ENCODE measurements at places on chromosomes 7 and 10.

- DNase-seq: no peak
These were observed 36.3 kb downstream of the TRIL start for GRCh38 chr7:28921822-28922221.

DNA sequence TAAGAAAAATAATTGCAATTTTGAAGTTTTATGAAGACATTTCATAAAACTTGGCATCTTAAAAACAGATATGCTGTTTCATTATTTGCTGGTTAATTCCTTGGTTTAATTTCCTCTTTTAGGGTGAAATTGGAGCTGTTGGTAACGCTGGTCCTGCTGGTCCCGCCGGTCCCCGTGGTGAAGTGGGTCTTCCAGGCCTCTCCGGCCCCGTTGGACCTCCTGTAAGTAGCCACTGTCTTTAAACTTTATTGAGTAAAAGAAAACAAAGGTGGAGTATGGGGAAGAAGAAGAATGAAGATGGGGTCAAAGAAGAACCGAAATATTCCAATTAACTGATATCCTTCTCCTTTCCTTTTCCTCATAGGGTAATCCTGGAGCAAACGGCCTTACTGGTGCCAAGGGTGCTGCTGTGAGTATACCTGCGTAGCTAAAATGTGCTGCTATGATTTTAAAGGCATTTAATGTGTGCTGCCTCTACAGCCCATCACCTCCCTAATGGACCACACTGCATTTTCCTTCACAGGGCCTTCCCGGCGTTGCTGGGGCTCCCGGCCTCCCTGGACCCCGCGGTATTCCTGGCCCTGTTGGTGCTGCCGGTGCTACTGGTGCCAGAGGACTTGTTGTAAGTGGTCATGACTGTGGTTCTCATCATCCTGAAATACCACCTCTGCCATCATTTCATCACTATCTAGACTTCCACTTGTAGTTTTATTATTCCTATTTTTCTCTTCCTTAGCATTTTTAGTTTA lies 14.7 kb downstream of the COL1A2 start:
- DNase-seq: no peak

DNA sequence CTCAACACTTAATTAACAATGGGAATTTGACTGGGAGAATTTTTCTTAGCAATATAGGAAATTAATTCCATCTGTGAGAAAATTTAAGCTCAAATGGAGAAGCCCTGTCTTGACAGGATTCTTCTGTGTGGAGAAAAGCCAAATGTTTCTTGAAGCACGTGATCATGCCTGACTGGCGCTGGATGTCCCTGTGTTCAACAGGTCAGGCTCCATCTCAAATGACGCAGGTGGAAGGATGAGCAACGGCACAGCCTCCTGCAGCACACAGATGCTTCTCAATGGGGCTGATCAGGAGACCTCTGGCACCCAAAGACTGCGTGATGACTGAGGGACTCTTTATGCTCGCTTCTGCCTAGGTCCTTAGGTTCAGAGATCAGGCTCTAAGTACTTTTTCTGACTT lies 143.8 kb downstream of the RSU1 start:
- DNase-seq: no peak

DNA sequence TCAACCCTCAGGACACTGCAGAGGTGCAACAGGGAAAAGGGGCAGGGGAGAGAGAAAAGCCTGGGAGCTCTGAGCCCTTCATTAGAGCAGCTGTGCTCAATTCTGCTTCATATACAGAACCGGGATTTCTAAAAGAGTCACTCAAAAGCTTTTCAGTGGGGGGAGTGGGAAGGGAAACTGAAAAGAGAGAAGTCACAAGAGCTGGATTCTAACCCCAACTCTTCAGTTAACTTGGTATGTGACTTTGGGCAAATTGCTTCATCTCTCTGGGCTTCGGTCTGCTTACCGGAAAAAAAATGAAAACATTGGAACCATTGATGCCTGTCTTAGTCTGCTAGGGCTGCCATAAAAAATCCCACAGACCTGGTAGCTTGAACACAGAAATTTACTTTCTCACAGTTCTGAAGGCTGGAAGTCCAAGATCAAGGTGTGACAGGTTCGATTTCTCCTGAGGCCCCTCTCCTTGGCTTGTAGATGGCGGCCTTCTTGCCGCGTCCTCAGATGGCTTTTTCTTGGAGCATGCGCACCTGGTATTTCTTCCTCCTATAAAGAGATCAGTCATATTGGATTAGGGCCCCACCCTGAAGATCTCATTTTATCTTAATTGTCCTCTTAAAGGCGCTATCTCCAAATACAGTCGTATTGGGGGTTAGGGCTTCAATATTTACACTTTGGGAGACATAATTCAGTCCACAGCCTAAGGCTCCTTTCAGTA lies 118.3 kb upstream of the KMT2E start:
- no peak for DNase-seq

DNA sequence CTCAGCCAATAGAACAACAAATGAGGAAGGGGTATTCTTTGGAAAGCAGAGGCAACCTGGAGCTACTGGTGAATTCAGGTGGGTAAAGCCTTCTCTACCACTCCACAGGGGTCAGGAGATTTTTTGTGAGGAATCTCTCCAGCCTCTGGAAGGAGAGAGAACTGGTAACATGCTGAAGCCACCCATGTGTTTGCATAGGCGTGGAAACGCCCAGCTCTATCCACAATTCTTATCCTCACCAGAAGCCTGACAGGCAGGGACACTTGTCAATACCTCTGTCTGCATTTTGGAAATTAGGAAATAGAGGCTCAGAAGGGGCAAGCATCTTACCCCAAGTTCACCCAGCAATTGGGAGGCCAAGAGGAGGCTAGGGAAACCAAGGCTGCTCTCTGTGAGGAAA lies 133.7 kb downstream of the FGFR2 start:
- DNase-seq: no peak

DNA sequence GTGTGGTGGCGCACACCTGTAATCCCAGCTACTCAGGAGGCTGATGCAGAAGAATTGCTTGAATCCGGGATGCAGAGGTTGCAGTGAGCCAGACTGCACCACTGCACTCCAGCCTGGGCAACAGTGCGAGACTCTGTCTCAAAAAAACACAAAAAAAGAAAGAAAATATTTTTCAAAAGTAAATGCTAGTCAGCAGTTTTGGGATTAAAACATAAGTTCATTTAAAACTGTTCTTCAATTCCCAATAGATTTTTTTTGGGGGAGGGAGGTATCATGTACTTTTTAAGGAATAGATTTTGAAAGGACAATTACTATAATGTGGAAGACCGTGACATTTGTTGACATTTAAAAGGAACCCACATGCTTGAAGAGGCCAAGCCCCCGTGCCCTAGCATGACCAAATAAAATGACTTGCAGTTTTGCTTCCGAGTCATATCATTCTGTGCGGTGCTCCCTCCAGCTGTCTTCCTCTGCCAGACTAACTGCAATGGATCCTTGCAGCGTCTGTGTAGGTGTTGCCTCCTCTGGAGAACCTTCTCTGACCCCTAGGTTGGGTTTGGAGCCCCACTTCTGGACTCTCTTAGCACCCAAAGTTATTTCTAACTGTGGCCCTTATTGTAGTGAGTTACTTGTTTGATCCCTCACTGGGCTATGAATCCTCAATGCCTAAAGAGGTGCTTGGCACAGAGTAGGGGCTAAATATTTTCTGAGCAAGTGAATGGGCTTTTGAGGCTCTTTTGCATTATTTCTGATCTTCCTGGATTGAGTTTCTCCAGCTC lies 17.4 kb upstream of the HPS1 start:
- DNase-seq: no peak

DNA sequence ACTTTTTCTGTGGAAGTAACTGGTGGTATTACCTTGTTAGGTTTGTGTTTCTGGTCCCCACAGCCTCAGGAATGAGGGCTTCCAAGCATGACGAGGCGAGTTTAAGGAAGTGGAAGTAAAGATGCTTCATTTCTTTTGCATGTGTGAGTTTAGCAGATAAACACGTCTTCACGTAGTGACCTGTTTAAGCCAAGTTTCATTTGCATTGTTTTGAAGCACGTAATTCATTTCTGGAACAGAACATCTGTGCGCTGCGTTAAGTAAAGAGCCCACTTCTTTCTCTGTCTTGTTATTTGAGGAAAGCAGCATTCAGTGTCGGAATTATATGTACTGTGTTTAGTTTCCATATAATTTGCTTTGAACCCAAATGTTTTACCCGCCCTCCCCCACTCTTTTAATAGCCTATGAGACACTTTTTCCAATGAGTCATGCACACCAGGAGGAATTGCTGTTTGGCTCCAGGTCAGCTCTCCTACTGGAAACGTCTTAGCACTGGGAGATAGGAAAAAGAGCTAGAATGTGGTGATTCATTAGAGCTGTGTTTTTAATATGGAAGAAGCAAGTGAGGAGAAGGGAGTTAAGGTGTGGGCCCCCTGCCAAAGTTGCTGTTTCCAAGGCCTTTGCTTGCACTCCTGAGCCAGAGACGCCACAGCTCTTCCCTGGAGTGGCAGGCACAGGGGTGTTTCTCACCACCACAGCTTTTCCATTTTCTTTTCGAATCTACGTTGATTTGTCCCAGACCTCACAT lies 36.7 kb downstream of the BTBD16 start:
- no peak for DNase-seq

GRCh38 chr7:573269-573932 lies 53.8 kb upstream of the PDGFA start:
- DNase-seq: no peak

DNA sequence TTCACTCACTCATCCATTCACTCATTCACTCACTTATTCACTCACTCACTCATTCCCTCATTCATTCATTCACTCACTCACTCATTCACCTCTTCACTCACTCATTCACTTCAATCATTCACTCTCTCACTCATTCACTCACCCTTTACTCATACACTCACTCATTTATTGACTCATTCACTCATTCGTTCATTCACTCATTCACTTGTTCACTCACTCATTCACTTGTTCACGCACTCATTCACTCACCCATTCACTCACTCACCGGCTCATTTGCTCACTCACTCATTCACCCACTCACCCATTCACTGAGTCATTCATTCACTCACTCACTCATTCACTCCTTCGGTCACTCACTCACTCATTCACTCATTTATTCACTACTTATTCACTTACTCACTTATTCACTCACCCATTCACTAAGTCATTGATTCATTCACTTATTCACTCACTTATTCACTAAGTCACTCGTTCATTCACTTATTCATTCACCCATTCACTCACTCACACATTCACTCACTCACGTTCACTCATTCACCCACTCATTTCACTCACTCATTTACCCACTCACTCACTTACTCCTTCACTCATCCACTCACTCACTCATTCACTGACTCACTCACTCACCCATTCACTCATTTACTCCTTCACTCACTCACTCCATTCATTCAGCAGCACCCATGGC lies 4.7 kb upstream of the PFKP start:
- DNase-seq: no peak

DNA sequence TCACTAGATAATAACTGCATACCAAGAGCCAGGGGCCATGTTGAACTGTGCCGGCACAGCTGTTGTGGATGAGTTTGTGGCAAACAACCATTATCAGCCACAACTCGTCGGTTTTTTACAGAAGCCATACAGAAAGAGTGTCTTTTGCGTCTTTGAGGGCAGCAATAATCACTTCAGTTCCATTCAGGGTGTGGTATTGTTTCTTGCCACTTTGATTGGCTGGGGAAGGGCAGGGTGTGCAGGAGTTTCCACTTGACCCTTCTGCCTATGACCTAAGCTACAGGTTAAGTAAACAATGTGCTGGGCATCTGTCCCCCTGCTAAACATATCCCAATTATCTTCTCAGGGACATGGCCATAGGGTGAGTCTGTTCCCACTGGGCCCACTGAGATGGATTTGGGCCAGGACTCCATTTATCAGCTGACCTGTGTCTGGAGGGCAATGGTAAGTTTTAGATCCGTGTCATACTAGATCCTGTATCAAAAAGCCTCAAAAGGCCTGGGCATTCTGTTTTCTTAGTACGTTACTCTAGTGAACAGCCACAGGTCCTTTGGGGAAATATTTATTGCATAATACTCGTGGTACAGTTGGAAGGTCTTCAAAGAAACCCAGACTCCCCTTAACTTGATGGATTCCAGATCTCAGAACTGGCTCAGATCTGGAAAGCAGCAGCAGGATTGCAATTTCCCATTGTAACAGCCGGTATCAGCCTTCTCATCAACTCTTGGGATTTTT lies 15.9 kb downstream of the ZNF3 start:
- DNase-seq: no peak

- no peak for DNase-seq
These were observed 90.9 kb upstream of the PIP4K2A start for GRCh38 chr10:22805304-22805703.

DNA sequence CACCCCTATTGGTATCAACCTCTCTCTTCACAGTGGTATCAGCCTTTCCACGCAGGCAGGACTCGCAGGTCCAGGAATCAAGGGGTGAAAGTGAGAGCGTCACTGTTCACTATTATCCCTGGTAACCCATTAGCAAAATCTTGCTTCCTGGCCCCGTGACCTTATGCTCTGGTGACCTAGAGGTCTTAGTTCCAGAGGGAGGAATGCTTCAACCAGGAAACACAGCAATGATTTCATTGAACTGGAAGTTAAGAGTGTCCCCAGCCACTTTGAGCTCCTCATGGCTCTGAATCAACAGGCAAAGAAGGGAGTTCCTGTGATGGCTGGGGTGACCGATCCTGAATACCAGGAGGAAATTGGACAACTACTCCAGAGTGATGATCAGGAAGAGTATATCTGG lies 90.6 kb downstream of the CUL2 start:
- no peak for DNase-seq

GRCh38 chr10:34716234-34716633 lies 98.9 kb downstream of the PARD3 start:
- no peak for DNase-seq

DNA sequence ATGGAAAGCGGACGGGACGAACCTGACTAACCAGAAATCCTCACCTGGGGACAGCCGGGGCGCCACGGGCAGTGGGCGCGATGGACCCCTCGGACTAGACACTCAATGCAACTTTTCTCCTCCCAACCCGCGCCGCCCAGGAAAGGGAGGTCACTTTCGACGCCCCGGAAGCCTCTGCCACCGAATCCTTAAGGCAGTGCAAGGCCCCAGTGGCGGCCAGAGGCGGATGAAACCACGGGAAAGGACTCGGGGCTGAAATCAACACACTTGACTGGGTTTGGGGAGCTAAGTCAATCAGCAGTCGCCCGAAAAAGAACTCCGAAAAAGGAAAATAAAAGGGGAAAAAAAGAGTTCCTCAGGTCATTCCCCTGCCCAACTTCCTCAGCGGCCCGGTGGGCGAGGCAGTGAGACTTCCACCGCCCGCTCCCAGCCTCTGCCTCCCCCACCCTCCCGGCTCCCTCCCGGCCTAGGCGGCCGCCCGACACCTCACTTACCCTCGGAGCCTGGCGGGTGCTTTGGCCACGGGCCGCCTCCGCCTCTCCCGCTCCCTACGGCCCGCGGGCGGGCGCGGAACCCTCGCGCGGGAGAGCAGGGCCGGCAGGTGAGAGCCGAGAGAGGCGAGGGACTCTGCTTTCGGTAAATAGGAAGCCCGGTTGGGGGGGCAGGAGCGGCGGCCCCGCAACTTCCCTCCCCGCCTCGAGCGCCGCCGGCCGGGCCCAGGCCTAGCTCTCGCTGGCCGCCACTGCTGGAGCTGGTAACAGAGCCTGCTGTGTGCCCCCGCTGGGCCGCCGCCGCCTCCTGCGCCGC lies 518 bp downstream of the WAPL start:
- DNase-seq: peak; percentile 86
